A549 (cell line): ENCODE measurements at places on chromosomes 13 and 19. TPM values are rescaled to one million over a fixed set of nuclear protein-coding genes. Genes with fewer than 3 reads are reported as not detected.

GRCh38 chr19:42038666-42039065, 31.3 kb downstream of the GRIK5 start:
- DNase-seq = no peak

DNA sequence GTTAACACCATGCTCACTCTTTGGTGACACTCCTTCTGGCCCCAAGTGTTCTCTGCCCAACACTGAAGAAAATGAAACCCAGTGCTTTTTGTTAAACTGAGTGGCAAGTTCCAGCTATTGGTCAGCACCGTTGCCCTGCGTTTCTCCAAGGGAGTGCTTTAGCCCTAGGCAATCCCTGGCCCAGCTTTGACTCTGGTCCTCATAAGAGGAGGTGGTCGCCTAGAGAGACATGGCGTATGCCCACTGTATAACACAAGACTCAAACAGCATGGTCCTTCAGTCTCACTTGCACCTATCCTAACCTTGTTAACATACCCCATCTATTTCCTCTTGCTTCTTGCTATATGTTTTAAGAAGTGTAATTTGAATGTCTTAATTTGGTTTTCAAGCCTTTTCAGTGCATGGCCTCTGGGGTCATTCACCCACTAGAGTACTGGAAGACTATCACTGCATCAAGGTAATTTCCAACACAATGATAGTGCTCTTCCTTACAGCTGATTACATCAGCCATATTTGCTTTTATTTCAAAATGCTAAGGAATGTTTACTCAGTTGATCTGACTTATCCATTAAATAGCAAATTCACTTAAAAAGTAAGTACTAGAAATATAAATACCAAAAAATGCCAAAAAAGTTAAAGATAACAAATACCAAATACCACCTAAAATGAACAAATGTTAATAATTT, 190.5 kb upstream of the SOX21 start:
- DNase-seq = no peak

GRCh38 chr13:80363890-80364503, 23.1 kb upstream of the SPRY2 start:
- no peak for DNase-seq

GRCh38 chr13:77861741-77862140, 56.9 kb downstream of the EDNRB start:
- DNase-seq = no peak

DNA sequence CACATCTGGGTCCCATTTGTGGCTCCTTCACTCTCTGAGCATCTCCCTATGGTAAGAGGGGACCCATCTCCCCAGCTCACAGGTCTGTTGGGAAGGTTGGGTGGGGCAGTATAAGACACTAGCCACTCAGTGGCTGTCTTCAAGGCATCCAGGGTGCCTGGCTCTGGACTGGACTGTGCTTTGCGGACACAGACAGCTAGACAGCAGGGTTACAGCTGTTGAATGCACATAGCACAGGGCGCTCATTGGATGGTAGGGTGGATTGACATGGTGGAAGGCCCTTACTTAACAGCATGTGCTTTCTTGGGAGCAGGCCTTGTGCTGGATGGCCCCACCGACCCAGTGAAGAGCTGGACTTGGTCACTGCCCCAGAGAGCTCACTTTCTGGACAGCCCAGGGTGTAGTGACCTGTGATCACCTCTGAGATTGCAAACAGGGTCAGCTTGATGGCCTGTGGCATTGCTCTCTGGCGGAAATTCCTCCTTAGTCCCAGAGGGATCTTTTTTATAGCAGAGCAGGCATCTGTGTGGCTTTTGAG, 1.9 kb downstream of the ZNF444 start:
- DNase-seq = no peak

Gene KLC3
- polyA plus RNA-seq = 0.49 to 0.55 TPM (median 0.52 TPM) in 3 replicates

Gene GSX1
- polyA plus RNA-seq = not detected in 3 replicates

Gene PRSS57
- not detected in 3 replicates for polyA plus RNA-seq
